ENCODE measurements at places on chromosomes 2 and 18.

- no peak for DNase-seq
Measured at GRCh38 chr2:29123617-29124349, 8.6 kb downstream of the CLIP4 start.

- DNase-seq: no peak
Measured at GRCh38 chr18:58392324-58393000, 236.4 kb downstream of the ALPK2 start.

DNA sequence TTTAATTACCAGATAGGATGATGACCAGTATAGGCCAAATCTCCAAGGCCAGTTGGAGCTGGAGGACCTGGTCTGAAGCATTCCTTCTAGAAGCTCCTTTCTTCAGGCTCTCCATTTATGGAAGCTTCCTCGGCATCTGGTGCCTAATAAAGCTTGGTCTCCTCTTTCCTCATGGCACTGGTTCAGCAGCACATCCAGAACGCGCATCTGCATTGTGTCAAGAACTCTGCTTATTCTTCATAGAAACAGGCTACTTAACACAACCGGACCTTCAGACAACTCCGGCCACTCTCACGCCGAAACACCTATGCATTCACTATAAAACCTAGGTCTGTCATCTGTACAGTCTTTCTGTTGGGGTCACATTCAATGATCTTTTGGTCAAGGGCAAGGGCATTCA, 99.8 kb downstream of the COL6A3 start:
- DNase-seq: no peak

GRCh38 chr2:10646153-10646552, 43.6 kb downstream of the NOL10 start:
- no peak for DNase-seq

- no peak for DNase-seq
Measured at GRCh38 chr2:46326231-46326980, 29.2 kb downstream of the EPAS1 start.

DNA sequence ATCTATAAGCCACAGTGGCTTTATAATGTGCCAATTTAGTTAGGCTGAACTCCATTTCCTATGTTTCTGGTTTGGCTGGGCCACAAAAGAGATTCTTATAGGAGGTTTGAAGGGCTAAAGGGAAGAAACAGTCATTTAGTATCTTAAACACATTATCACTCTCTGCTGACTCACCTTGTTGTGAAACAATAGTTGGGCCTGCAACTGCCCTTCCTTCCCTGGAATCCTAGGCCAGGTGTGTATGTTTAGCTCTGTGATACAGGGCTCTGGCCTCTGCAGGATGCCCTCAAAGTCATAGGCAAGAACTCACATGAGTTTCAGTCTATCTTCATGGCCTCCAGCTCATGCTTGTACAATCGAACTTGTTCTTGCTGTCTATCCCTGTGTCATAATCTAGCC, 400.0 kb upstream of the CELF4 start:
- no peak for DNase-seq

DNA sequence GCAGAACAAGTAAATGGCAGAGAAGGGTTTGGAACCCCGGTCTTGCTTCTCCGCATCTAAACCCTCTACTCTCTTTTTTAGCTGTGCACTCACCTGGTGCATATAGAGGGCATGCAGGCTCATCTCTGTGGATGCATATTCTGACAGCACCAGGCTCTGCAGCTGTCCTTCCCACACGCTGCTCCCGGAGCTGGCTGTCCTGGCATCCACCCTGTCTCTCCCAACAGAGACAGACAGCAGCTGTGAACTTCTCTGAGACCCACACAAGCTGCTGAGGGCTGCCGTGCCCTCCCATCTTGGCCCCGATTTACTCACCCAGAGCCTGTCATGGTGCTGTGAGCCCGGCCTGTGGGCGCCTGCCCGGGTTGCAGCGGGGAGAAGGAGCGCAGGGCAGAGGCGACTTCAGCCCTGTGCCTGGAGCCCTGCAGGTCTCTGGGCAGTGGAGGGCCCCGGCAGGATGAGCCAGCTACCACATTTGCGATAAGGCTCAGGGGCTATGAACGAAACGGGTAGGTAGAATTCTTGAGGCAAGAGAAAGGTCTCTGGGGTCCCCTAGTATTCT, 3.3 kb upstream of the ABCB6 start:
- DNase-seq: no peak

DNA sequence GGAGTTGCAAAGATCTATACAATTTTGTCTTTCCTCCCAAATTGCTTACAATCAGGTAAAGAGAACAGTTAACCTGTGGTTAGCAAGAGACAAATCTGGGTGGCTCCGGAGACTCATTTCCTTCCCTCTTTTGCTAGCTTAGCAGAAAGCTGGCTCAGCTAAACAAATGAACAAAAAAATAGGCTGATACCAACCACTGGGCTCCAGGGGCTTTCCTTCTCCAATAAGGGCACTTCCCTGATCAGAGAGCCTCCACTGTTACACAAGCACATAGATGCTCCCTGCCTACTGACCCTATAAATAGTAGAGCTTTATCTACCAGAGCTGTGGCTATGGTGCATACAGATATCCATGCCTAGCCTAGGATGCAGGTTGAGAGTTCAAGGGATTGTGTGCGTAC, 90.1 kb upstream of the ARL5A start:
- DNase-seq: no peak

DNA sequence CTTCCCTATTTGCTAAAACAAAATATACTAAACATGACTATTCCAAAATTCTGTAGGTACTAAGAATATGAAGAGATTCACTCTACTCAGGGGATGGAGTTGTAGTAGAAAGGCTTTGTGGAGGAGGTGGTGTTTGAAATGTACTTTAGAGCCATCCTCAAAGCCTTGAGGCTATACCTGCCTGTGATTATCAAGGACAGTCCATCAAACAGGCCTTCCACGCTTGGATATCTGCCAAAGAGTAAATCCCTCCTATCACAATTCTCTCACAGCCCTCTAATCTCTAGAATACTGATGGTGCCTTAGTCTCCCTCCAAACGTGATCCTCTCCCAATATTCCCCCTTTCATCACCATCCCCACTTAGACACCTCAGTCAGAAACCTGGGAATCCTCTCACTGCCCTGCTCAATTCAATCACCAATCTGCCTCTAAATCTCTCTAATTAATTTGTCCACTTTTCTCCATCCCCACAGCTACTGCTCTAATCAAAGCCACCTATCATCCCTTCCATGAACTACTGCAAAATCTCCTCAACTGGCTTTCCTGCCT, 13.1 kb downstream of the SOS1 start:
- no peak for DNase-seq
